ENCODE measurements at places on chromosomes 12 and 14.

GRCh38 chr12:93912086-93912733 lies 235.0 kb downstream of the CRADD start:
- DNase-seq = no peak

- no peak for DNase-seq
Measured at GRCh38 chr14:33259764-33260163, 321.1 kb downstream of the NPAS3 start.

DNA sequence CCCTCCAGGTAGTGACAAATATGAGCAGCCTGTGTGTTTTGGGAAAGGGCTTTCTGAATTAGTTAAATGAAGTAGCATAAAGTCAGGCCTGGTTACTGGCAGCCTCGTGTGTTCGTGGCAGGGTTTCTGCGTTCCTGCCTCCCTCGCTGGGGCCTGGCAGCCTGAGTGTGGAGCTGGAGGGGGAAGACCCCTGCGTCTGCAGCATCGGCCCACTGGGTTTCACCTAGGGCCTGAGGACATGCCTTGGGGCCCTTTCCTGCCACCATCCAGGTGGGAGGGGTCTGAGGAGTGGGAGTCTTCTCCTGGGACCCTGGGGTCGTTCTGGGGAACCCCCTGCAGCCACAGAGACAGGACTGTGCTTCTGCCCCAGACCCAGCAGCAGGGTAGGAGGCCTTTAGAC lies 20.4 kb upstream of the AMN start:
- no peak for DNase-seq

GRCh38 chr12:131943389-131943788 lies 6.4 kb upstream of the EP400 start:
- no peak for DNase-seq

DNA sequence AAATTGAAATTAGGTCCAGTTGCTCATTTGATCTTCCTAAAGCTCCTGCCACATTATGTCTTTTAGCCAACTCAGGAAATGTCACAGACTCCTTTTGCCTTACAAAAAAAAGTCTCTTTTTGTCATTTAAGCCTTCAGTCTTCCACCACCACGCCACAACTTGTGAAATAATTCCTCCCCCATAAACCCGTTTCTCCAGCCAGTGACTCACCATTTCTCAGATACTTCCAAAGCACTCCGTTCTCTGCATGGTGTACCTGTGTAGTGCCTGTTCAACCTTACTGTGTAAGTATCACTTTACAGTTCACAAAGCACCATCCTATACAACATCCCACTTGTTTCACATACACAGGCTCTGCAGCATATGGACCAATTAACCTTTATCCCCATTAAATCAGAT lies 139.5 kb upstream of the AEBP2 start:
- no peak for DNase-seq

GRCh38 chr14:104385111-104385510 lies 194.5 kb upstream of the C14orf180 start:
- DNase-seq = no peak

DNA sequence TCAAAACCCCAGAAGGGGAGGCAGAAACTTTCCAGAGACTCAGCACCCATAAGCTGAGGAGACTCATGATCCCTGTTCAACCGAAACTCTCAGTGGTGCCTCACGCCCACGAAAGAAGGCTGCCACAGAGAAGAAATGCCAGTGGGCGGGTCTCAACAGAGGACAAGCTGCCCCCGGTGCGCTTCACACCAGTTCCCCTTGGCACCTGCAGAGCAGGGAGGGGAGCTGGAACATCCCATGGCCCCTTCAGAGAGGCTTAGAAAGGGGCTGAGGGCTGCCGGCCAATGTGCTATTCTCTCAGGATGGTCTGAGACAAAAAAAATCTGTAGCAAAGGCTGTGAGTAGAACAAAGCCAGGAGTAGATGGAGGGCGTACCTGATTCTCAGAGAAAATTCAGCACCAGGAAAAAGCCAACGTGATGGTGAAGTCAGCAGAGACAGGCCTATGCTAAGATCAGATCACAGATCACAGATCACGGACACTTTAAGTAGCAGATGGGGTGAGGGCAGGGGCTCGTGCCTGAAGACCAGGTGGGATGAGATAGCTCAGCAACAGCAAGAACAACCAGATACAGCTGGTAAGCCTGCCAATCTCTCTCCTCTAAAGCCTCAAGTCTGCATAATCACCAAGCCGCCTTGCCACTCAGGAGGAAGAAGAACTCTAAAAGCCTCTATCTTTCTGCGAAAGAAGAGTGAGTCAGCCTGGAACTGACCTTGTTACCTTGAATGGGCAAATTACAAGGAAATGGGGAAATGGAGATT lies 206.4 kb upstream of the GRIP1 start:
- no peak for DNase-seq

GRCh38 chr12:78929075-78929418 lies 64.5 kb downstream of the SYT1 start:
- DNase-seq = no peak

GRCh38 chr12:57089271-57090245 lies 644 bp downstream of the NAB2 start:
- DNase-seq = peak; percentile 62

GRCh38 chr14:99718031-99718810 lies 34.1 kb downstream of the CYP46A1 start:
- no peak for DNase-seq

DNA sequence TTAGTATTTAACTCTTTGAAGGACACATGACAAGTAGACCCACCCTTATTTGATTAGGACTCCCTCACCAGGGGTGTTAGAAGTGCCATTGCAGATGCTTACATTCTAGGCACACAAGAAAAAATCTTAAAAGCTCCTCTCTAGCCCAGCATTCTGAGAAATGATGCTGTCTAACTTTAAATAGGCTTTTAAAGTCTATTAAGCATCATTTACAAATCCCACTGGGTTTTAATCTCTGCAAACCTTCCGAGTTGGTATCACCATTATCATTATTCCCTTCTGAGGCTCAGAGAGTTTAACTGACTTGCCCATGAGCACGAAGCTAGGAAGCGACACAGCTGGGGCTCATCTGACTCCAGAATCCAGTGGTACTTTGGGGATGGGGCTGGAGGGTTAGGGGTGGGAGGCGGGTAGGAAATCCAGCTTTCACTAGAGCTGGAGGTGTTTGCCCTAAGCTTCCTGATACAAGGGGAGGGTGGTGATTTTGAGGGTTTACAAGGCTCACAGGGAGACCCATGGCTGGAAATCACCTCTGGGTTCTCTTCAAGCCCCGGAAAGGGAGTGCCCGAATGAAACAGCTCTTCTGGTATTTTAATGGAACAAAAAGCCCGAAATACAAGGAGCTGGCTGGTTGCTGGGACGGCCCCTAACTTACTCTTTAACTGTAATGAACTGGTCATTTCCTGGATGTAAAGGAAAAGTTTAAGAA lies 109.2 kb upstream of the FUT8 start:
- DNase-seq = no peak

DNA sequence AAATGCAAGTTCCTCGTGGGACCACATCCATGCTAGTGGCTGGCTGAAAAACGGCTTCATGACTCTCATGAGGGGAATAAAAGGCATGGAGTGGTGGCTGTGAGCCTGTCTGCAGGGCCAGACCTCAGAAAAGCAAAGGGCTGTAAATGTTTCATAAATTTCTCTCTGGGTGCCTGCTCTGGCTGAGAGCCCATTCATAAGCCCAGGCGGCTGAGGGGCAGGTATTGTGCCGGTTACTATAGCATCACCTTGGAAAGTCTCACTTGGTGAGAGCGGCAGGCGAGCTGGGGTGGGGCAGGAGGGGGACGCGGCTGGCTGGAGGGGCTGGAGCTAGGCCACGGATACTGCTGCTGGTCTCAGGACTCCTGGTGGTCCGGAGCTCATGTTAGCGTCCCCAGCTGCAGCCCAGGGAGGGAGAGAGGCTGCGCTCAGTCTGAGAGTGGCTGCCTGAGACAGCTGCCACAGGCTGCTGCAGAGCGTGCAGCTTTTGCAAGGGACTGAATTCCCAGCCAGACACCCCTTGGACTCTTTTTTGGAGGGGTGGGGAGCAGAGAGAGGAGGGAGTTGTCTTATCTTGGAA lies at the start of gene SLC17A8:
Gene SLC17A8 (plus strand): TSS at position 431 of the 580 bp plus-strand sequence. CDS start 318 bp downstream, outside the sequence.
- no peak for DNase-seq

DNA sequence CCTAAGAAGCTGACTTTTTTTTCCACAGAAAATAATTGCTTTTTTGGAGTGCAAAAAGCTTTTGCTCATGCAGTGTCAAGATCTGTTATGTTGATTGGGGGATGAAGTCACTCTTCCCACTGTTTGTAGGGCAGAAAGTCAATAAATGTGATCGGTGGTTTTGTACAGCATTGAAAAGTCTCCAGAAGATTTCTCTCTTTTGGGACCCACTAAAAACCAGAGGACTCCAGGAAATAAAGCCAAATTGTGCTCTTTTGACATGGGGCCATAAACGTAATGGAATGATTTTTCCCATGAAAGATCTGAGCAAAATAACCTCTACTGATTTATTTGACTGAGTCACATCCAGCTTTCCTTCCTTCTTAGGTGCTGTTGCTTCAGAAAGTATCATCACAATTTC lies 122.5 kb downstream of the SNAPC1 start:
- DNase-seq = no peak

DNA sequence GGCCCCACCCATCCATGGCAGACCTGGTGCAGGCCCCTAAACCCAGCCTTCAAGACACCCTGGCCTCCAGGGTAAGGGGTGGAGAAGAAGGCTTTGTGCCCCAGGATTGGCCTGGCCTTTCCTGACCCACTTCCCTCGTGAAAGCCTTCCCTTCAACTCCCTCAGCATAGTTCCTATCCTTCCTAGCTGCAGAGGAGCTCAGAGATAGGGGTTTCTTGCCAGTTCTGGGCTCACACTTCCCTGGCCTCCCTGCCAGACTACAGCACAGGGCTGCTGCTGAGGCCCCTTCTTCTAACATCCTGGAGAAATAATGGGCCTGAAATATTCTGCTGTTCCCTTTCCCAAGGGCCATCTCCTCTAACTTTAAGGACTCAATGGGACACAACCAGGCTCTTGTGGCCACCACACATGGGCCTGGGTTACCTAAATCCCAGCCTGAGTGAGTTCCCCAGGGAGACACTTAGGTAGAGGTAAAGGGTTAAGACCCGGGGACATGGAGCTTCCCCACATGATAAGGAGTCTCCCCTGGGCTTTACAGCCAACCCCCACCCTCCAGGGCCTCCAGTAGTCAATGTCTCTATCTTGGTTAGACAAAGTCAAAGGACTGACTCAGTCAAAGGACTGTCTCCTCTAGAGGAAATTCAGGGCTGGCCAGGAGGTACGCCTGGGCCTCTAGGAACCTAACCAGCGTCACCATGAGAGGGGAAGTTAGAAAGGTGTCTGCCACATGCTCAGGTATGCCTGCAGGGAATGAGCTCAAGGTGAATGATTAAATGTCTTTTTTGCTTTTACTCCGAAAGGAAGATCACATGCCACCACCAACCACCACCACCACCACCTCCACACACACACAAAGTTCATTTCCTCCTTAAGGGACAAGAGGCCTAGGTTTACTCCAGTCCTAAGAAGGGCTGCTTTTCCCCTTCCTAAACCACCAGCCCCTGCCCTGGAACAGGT lies 7.1 kb downstream of the ZFP36L1 start:
- peak; percentile 49 for DNase-seq

All from activated CD4-positive, alpha-beta T cell treated with anti-CD3 and anti-CD28 coated beads, Interleukin-2, amount 50 U/mL, for 48 hours (primary cell).